ENCODE measurements at places on chromosomes 16 and 17.
A peak's percentile ranks its signal among the peaks of the same experiment; 100 is the strongest.

GRCh38 chr17:40348562-40349476, 15.7 kb downstream of the GJD3 start:
- DNase-seq: no peak

GRCh38 chr17:6212766-6213165, 142.6 kb downstream of the WSCD1 start:
- DNase-seq: no peak

- DNase-seq: no peak
Measured at GRCh38 chr16:9523994-9524393, 432.6 kb downstream of the HAPSTR1 start.

DNA sequence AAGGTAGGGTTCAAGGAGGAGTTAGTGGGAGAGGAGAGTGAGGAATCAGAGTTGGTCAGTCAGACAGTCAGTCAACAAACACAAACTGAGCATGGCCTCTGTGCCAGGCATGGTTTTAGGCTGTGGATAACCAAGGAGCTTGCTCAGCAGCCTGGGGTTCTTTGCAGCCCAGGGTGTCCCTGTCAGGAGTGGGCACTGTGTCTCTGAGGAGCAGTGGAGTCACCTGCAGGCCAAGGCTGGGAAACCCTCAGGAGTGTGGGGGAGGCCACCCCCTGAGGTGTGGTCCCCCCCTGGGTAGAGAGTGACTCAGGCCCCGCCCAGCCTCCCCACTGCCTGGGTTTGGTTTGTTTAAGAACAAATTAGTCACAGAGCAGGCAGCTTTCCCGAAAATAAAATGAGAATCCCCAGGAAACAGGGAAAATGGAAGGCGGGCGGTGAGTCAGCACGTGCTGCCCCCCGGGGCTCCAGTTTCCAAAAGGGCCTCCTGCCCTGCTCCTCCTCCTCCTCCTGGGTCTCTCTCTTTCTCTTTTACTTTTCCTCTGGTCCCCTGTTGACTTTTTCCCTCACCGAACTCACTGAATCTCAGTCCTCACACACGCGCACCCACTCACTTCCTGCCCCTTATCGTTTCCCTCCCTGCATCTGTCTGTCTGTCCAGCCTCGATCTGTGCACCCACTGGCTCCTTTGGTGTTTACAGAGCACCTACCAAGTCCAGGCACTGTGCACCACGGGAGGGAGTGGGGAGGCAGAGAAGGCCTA, 44.3 kb downstream of the SOCS3 start:
- no peak for DNase-seq

DNA sequence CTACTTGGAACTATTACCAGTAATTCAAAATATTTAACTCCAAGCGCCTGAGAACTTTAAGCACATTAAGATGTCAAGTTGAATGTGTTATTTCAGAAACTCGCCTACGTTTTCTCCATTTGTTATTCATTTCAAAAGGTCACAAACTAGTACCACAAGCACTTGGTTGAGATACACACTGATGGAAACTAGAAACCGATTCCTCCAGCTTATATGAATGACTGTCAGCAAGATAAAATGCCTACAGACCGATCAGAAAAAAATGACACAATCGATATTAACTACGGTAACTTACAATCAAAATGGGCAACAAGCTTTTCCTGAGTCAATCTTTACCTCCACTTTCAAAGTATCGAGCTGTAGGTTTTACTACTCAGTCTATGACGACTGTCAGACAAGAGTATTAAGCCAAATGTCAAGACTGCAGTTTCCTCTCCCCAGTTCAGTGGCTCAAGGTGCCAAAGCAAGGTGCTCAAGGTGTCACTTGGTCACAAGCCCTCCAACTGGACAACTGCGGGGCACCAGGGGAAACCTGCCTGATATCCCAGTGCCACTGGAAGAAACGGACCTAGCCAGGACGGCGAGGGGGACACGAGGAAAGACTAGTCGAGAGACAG, 678 bp downstream of the SRP68 start:
- DNase-seq: no peak

- no peak for DNase-seq
Measured at GRCh38 chr16:16014329-16015224, 65.2 kb downstream of the ABCC1 start.

- peak; percentile 25 for DNase-seq
Measured at GRCh38 chr17:64028874-64029464, 8.5 kb upstream of the ICAM2 start.

DNA sequence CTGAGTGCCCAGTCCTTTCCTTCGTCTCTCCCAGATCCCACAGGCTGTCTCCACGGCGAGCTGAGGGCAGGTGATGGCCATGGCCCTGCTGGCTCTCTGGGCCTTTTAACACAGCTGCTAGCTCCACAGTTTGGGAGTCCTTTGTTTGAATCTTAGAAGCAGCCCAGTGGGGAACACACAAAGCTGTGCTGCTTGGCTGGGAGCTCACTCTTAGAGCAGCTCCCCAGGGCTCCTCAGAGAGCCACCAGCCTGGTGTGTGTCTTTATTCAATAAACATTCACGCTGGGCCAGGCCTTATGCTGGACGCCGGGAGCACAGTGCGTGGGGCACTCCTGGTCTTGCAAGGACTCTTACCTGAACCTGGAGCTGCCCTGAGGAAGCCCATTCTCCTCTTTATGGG, 29.7 kb downstream of the WNT3 start:
- DNase-seq: no peak

- no peak for DNase-seq
Measured at GRCh38 chr17:63407741-63408330, 38.3 kb downstream of the CYB561 start.

DNA sequence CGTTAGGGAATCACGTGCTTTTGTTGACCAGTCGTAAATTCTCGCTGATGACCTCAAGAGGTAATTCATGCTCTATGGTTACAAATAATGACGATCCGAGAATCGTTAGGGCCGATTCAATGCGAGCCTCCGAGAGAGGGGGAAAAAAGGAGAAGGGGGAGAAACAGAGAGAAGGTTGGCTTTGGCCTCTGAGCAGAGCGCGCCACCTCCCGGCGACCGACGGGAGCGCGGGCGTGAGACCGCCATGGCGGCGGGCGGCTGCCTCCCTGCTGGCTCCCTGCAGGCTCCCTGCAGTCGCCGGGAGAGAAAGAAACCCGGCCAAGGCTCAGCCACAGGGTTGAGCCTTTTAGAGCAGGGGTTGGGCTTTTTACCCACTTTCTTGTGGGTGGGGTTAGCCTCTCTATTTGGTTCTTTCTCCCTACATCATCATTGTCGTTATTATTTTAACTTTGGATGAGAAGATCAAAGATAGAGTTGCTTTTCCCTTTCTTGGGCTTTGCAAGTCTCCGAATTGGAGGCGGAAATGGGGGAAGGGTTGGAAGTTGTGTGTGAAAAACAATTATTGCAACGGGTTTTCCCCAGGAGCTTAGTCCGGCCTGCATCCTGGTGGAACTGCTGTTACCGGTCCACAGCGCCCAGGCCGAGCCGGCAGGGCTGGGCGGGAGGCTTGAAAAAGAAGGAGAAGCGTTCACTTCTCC, 410 bp upstream of the HOXB5 start:
- DNase-seq: no peak

- no peak for DNase-seq
Measured at GRCh38 chr16:2912330-2913199, 834 bp downstream of the FLYWCH1 start.

DNA sequence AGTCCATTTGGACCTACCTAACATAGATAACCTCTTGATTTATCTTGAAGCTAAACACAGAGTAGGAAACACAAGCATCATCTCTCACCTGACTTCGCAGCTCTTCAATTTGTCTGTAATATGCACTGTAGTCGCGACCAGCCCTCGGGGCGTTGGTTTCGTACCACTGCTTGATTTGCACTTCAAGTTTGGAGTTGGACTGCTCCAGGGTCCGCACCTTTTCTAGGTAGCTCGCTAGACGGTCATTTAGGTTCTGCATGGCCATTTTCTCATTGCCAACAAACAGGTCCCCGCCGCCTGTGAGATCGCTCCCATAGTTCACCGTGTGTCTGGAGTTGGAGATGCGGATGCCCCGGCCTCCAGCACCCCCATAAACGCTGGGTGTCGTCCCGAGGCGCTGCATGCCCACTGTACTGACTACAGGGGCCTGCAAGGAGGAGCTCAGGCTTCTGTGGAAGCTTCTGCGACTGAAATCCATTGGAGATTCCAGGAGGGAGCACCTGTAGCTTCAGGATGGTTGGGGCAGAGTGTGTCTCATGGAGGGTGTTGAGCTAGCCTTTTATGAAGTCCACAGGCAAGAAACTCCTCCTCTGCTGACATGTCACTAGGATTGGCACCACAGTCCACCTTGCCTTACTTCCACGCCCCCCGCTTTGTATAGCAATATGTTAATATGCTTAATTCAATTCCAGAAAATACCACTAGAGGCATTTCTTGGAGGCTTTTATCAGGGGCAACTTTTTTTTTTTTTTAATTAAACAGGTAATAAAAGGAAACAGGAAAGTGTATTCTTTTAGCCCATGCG, at the start of gene KRT20:
KRT20 (minus strand) TSS at position 535 of the 805 bp plus-strand sequence; CDS start at position 478, 57 bp downstream.
- no peak for DNase-seq

DNA sequence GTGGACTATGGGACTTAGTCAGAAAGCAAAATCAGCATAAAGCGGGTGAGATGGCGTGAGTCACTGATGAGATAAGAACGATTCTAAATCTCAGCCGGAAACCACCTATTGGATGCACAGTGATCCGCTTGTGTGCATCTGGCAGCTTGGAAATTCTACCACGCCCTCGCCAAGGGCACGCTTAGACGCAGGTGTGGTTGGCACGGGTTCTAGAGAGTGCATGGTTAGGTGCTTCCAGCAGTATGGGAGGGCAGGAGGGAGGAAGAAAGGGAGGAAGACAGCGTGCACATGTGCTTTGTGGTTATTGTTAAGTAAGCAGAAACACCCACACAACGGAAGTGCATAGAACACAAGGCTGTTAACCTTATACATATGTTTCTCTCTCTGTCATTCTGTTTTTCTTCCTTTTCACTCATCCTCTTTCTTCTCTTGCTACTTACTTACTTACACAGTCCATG, 374.0 kb upstream of the ASIC2 start:
- no peak for DNase-seq

DNA sequence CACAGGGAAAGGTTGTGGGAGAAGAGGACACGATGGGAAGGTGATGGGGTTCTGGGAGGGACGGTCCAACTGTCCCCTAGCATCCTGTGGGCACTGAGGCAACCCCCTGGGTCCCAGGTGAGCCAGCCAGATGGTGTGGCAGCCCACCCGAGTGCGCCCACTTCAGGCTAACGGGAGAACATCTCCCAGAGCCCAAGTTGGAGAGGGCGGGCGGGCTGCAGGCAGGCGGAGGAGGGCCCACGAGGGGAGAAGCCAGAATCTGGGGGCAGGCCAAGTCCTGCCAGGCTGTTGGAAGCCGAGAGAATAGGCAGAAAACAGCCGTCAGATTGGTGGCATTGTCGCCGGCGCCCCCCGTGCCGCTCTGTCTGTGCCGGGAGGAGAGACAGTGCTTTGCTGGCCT, 13.8 kb upstream of the ABCC3 start:
- no peak for DNase-seq

DNA sequence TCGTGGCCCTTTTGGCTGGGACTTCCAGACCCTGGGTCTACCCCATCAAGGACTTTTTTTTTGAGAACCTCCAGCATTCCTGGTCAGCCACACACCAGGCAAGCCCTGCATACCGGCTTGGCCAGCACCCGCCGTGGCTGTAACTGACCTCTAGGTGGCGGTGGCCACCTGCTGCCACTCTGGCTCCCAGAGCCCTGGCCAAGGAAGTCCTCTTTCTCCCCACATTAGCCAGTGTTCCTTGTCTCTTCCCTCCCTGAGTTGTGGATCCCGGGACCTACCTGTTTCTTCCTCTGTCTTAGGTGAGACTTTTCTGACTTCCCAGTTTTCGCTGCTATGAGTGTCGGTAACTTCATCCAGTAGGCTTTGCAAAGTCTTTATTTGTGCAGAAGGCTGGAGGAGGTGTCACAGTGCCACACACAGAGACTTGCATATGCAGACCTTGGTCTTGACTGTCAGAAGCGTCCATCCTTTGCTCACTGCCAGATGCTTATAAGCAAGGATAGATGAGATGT, 348.3 kb downstream of the CPPED1 start:
- no peak for DNase-seq

DNA sequence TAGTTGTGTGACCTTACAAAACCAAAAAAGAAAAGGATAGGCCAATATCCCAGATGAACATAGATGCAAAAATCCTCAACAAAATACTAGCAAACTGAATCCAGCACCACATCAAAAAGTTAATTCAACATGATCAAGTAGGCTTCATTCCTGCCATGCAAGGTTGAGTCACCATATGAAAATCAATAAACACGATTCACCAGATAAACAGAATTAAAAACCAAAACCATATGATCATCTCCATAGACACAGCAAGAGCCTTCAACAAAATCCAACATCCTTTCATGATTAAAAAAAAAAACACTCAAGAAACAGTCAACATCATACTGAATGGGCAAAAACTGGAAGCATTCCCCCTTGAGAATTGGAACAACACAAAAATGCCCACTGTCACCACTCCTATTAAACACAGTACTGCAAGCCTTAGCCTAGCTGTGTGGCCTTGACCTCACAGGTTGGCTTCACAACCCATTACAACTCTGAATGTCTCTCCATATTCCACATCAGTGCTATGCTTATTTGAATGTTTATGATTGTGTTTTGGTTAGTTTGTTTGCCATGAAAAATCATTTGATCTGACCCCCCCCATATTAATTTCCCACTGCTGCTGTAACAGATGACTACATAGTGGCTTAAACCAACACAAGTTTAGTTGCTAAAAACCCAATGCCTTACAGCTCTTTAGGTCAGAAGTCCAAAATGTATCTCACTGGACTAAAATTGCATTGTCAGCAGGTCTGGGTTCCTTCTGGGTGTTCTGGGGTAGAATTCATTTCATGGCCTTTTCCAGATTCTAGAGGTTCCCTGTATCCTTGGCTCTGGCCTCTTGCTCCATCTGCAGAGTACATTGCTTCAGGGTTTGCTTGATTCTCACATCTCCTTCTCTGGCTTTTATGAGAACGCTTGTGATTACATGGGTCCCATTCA, 257.1 kb upstream of the DYNLRB2 start:
- no peak for DNase-seq

GRCh38 chr17:81551458-81552243, 502 bp downstream of the FAAP100 start:
- DNase-seq: no peak

GRCh38 chr16:59597269-59597668, 863.2 kb upstream of the GOT2 start:
- DNase-seq: no peak

- no peak for DNase-seq
Measured at GRCh38 chr17:50375858-50376538, 3.0 kb downstream of the EME1 start.

Measured in cerebellar nuclear complex (tissue), 1 donor.